Liver (tissue), 10 donors: ENCODE measurements at places on chromosomes 3 and 15. TPM values are rescaled to one million over a fixed set of nuclear protein-coding genes. Genes with fewer than 3 reads are reported as not detected.

GRCh38 chr3:149575213-149575960 is 82.4 kb downstream of the WWTR1 start:
- DNase-seq, result no peak

Gene LTK
- 3.0 TPM for total RNA-seq

DNA sequence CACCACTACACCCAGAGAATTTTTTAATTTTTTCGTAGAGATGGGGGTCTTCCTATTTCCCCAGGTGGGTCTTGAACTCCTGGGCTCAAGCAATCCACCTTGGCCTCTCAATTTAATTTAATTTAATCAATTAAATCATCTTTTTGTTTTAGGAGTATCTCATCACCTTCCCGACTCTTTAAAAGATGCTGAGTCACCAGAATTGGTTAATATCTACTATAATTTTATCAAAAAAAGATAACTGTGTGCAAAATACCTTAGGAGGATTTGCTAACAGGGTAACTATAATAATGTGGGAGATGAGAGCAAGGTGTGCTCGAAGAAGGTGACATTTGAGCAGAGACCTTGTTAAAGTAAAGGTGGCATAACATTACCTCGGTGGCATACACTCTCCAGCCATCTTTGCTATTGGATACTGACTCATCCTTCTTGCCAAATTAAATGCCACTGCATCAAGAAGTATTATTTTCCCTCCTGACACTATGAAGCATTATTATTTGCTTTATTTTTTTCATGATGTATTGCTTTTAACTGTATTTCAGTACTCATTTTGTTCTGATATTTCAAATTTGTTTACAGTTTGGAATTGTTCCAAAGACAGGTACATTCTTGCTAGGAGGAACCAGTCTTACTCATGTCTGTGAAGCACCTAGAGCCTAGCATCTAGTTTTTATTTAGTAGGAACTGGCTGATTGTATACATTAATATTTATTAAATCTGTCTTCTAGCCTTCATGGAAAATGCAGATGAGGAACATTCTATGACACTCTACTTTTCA is 200.7 kb downstream of the MBNL1 start:
- no peak for DNase-seq

Gene SKOR1
- 0.05 TPM for total RNA-seq

Gene VGLL3
- total RNA-seq, result 1.3 TPM

DNA sequence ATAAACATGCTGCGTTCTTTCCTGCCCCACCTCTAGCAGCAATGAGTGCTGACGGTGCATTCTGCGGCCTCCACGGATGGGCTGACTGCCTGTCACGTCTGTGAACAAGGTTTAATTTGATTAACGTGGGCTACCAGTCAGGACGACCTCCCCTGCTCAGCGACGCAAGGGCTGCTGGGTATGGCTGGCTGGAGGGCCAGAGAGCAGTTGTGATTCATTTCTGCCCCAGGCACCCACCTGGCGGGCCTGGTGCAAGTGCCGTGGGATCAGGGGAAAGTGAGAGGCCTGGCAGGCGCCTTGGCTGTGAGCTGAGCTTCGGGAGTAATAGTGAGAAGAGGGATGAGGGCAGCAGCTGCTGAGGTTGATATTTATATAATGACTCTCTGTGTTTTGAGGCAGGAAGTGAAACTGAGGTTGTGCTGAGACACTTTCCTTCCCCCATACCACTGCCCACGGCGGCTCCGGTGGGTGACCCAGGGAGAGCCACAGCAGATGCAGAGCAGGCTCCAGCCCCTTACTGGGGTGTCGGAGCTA is 190.4 kb upstream of the BCL6 start:
- no peak for DNase-seq

Gene HIGD2B
- not detected for total RNA-seq

Gene TJP1
- total RNA-seq, result 13.5 TPM

DNA sequence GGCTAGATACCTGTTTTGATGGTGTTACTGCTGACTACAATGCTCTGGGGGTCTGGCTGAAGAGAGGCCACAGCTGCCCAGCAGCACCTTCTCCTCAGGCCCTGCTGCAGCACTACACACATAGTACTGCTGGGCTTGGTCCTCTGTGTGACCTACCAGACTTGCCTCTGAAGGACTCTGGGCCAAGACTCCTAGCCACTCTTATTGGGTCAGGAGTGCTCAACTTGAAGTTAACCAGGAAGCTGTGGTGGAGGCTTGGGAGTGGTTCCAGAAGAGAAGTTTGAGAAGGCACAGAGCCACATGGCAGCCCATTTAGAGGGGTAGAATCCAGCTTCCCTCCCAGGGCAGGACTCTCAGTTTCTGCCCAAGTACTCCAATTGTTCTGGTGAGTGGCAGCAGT is 16.6 kb downstream of the ELP6 start:
- DNase-seq, result no peak

GRCh38 chr3:195081242-195081963 is 189.6 kb downstream of the XXYLT1 start:
- no peak for DNase-seq

GRCh38 chr3:13617981-13618380 is 69.1 kb downstream of the FBLN2 start:
- DNase-seq, result no peak

Gene GUCA1C
- total RNA-seq, result not detected

GRCh38 chr3:117454254-117454653 is 744.7 kb downstream of the TUSC7 start:
- DNase-seq, result no peak

- no peak for DNase-seq
These were observed 62.1 kb upstream of the CCDC54 start for GRCh38 chr3:107315141-107315540.

GRCh38 chr3:192957441-192958021 is 39.9 kb upstream of the MB21D2 start:
- no peak for DNase-seq

DNA sequence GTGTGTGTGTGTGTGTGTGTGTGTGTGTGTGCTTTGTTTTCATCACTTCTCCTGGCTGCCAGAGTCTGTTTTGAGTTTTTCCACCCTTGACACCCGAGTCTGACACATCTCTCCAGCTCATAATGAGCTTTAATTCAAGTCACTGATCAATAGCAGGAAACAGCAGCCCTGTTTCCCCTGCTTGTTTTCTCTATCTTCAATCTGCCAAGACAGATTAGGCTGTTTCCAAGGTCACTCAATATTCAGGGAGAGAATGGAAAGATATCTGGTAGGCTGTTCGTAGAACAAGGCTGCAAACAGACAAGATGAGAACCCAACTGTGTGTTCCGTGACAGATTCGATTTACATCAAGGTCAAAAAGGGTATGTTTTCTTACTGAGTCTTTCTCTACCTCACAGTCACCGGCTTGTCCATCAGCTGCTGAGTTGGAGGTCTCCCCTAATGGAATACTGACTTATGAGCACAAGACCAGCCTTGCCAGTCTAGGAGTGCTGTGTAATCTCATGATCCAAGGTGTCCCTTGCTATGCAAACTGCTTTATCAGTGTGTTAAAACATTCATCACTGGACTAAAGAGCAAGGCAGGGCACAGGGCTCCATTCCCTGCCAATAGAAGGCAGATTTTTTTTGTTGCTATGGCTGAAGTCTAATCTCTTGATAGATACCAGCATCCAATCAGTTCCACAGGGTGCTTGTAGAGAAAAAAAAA is 187.9 kb upstream of the LMCD1 start:
- DNase-seq, result no peak

DNA sequence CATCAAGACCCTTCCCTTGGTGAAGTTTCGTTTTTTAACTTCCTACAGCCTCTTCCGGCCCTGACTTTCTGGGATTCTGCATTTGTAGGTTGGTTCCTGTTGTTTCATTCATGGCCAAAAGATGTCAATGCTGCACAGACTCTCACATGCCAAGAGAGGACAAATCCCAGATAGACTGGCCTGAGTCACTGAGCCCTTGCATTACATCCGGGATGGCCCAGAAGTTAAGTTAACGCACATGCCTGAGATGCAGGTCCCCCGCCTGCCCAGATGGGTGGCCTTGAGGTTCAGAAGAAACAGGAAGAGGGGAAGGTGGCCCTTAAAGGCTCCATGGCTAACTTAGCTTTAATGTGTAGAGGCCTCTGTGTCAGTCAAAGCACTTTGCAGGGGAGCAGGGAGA is 51.6 kb upstream of the SRGAP3 start:
- DNase-seq, result no peak

DNA sequence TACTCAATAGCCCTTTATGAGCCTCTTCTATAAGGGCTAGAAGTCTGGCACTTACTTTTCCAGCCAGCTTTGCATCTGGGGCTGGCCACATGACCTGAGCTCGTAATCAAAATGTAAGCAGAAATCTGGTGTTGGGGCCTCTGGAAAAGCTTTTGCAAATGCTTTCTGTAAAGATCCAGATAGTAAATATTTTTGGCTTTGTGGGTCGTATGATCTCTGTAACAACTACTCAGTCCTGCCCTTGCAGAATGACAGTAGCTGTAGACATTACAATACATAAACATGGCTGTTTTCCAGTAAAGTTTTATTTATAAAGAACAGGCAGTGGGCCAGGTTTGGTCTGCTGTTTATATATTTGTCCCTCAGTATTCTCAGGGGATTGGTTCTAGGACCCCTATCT is 46.2 kb upstream of the THRB start:
- no peak for DNase-seq

DNA sequence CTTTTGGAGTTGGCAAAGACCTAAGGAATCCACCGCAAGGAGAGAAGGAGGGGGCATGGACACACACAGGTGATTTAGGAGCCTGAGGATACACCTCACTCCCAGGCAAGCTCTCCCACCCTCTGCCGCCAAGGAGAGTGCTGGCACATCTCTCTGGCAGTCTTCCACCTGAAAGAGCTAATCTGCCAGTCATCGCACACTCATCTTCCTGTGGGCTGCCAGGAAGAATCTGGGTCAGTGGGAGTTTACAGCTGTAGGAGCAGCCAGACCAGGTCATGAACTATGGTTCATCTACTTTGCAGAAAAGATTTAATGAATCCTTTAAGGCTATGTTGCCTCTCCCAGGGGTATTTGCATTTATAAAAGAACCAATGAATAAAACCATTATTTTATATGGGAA is 170.6 kb upstream of the TSC22D2 start:
- DNase-seq, result no peak

DNA sequence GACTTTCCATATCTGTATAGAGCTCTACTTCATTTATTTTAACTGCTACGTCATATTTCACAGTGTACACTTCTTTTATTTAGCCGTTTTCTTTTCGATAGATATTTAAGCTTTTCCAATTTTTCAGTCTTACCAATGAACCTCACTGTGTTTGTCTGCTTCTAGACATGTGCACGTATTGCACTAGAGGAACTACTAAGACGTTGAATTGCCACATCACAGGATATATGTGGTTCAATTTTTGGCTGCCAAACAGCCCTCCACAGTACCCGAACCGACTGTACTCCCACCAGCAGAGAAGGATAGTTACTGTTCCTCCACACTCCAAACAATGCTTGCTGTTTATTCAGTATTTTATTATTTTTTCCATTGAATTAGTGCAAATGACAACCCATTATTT is 2.0 kb downstream of the NR1I2 start:
- no peak for DNase-seq

- DNase-seq, result peak; percentile 53
These were observed 225.9 kb upstream of the C2CD4B start for GRCh38 chr15:62390791-62391640.

- DNase-seq, result no peak
These were observed 23.0 kb upstream of the FURIN start for GRCh38 chr15:90845201-90845949.

Gene SPINK8
- not detected for total RNA-seq

DNA sequence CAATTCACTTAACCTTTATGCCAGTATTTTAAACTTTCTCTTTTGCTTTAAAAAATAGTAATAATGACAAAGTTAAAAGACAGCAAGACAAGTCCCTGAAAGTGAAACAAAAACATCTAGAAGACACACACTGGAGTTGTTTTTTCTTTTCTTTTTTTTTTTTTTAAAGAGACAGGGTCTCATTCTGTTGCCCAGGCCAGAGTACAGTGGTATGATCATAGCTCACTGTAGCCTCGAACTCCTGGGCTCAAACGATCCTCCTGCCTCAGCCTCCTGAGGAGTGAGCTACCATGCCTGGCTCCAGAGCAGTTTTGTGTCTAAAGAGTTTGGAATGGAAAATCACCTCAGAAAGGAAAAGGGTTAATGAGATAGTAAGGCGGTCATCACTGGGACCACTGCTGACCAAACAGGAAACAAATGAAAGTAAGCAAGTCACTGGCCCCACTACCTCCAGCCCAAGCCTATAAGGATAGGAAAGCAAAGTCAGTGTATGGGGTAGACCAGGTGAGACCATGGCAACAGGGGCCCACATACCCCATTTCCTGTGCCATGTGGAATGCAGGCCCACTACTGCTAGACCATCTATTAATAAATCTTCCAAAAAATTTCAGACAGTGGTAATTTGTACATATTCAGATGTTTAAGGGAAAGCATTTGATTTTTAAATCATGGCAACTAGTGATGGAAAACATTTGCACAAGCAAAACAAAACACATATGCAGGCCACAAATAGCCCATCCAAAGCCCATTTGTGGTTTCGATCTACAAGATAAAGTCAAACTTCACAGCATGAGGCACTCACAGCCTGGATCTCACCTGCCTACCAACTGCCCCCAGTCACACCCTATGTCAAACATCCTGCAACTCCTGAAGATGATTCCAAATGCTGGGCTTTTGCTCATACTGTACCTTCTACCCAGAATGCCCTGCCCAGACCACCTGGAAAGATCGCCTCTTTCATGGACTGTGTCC is 62.6 kb downstream of the OSBPL10 start:
- no peak for DNase-seq

GRCh38 chr15:93983526-93983925 is 247.8 kb upstream of the MCTP2 start:
- DNase-seq, result no peak

Gene COL8A1
- 2.2 TPM for total RNA-seq
